CD4-positive, alpha-beta T cell treated with Interleukin-6 for 4 hours (primary cell): ENCODE measurements at places on chromosomes 3 and 15.

DNA sequence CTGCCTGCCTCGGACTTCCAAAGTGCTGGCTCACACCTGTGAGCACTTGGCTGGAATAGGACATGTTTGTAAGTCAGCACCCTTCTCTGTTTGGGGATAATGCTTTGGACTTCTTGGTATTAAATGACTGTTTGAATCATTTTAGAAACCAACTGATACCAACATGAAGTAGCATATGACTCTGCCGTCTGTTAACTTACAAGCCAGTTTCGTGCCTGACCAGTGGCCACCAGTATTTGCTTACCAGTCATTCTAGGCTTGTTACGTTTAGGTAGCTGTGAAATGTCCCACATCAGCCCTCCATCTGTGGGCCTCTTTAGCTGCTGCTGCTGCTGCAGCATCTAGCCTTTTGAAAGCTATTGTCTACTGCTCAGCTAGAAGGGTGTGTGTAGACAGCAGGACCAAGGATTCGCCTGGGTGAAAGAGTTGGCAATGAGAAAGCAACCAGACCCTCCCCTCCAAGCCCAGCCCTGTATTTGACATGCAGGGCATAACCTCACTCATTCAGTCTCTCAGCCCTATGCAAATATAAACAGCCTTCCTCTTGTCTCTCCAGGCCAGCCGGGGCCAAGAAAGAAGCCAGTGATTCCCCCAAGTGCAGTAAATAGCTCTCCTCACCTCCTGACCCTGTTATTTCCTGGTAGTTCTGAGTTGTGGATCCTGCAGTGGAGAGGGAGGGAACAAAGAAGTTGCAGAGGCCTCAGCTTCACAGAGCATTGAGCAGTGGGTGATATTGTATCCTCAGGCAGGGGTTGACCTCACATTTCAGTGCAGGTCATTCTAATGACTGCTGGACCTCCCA lies 51.0 kb downstream of the NKIRAS1 start:
- no peak for DNase-seq

DNA sequence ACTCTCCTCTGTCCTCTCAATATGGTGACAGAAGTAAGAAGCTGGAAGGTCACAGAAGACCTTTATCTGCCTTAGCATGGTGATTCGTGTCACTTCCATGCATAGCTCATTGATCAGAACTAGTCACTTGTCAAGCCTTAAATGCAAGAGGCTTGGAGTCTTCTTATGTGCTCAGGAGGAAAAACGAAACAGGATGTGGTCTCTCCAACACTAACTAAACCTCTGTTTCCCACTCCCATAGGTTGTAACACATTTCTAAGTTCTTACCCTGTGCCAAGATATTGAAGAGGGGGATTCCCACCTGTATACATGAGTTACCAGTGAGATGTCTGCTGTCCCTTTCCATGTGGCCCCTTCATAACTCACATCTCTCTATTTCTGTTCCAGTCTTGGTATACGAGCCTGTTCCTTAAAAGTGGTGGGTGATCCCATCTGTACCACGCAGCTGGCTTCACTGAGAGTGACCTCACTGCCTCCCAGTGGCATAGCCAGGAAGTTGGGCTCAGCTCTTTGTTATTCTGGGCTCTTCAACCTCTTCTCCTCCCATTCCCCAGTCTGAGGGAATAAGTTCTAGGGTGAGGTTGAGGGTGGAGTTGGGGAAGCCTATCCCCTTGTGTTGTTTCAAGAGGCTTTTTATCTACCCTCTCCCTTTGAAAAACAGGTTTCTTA lies 203.2 kb upstream of the PPP2R3A start:
- DNase-seq, result no peak

DNA sequence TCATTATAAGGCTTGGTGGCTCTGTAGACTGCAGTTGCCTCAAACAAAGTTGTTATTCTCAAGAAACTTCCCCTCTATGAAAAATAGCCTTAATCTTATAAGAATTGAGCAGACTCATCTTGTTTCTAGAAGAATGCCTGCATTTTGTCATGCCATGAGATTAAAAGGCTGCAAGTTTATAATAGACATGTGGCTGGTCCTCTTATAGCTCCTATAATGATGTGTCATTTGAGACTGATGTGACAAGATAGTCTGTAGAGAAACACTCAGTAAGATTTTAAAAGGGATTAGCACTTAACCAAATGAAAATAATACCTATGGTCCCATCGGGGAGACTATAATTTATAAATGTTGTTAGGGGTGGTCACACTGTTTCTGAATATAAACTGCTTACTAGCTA lies 312.5 kb downstream of the OXSM start:
- DNase-seq, result no peak

DNA sequence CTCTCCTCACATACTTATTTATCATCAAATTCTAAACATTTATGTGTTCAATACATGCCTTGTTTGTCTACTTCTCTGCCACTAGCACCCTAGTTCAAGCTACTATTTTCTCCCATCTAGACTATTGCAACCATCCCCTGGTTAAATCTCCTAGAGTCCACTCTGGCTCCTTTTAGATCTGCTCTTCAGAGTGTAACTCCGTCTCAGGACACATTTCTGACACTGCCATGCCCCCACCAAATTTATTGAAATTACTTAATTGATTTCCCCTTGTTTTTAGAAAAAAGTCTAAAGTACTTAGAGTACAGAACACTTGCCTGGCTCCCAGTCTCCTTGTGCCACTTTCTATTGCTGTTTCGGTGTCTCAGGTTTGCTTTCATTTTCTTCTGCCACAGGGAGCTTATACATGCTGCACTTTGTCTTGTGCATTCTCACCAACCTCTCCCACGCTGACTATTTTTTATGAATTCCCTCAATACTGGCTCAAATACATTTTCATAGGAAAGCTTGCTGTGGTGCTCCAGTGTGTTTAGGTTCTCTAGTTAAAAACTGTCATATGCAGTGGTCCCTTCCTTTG lies 792.3 kb downstream of the DIPK2A start:
- no peak for DNase-seq

DNA sequence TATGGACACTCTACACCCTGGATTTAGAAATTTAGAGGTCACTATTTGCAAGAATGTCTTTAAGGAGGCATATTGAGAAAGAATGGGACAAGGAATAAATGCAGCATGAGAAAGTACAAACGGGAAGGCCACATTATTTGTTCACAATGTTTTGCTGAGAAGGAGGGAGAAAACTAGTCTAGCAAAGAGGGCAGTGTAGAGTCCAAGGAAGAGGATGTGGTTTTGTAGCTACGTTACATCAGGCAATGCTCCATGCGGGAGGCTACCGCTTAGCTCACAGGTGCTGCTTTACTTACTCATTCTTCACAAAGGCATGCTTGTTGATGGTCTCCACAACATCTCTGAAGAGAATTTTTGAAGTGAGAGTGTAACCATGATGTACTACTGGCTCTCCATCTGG lies 191.1 kb downstream of the PLCH1 start:
- no peak for DNase-seq

DNA sequence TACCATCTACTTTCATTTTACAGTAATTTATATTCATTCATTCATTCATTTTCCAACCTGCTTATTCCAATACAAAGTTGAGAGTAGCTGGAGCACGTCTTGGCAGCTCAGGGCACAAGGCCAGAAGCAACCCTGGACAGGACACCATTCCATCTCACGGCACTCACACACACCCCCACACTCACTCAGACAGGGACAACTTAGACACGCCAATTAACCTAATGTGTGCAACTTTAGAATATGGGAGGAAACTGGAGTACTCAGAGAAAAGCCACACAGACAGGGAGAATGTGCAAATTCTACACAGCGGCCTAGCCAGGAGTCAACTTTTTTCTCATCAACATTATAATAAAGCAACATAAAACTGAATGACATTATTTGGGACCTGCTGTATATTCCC lies 46.7 kb downstream of the IGF2BP2 start:
- no peak for DNase-seq

GRCh38 chr3:62830727-62831322 lies 44.4 kb downstream of the CADPS start:
- no peak for DNase-seq

DNA sequence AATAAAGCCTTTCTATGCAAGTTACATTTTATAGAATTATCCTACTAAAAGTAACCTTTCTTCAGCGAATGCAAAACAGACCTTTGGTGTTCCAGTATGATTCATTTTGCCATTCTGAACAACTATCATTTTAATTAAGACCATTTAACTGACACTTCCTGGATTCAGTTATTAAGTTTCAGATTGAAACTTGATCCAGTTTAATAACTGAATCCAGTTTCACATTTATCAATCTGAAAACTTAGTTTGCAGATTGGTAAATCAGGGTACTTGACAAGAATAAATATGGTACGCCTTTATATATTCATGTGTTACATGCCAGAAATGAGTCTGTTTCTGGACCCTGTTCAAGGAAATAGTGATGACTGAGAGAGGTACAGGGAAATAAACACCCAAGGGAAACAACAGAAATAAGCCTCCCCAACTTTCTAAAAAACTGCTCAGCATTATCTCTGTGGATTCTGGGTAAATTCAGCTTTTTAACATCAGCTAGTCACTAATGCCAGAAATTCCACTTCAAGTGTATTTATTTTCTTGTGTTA lies 23.3 kb upstream of the NFKBIZ start:
- DNase-seq, result no peak

DNA sequence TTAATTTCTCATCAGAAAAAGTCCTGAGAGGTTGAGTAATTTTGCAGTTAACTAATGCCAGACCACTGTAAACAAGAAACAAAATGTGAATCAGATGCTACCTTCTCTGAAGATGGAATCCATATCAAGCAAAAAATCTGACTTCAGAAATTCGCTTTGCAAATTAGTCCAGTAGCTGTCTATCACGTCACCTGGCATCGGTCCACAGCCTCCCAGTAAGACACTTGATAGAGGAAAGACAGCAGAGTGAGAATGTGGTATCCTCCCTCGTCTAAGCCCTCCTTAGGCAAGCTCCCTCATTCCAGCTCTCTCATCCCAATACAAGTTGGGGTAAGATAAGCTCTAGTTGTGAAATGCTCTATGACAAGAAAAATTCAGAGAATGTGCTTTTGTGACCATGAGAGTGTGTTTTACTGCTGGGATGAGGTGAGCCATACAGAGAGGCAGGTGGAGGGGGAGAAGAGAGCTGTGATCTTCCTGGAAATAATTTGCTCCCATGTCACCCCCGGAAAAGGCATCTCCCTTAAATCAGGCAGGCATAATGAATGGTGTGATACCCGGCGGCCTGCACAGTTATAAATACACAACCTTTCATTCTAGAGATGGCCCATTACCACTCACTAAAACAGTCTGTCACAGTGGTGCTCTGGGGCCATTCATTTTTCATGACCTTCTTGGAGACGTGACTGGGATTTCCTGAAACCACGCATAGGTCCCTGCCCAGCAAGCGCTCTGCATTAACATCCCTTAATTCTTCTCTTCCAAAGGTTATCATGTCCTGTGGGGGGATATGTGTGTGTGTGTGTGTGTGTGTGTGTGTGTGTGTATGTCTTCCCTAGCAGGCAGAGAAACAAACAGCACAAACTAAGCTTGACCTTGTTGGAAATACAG lies 602.0 kb upstream of the KCNMB2 start:
- DNase-seq, result no peak

- no peak for DNase-seq
Observed at GRCh38 chr3:65352951-65353350, 665.2 kb upstream of the ADAMTS9 start.

DNA sequence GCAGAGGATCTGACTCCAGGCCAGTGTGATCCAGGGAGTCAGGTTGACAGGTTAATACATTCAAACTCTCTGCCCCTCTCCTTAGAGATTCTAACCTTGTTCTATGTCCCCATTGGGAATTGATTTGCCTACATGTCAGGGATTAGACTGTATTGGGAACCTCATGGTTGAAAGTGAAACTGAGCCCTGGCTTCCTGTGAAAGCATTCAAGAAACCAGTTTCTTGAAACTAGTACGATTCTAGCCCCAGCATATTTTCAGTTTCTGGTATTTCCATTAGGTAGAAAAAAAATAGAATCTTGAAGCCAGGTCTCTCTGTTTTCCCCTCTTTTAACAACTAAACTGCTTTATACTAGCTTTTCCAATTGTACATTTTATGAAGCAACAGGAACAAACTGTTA lies 140.4 kb upstream of the ABI3BP start:
- no peak for DNase-seq
